CD8-positive, alpha-beta memory T cell (primary cell): ENCODE measurements at places on chromosomes 16 and 17. TPM values are rescaled to one million over a fixed set of nuclear protein-coding genes. Genes with fewer than 3 reads are reported as not detected.

Gene DOC2A
- 0.13 TPM for total RNA-seq

GRCh38 chr16:14569213-14569612, 60.8 kb downstream of the PARN start:
- H3K27me3 ChIP-seq, result no peaks in the 10 kb centered on the region
- no peaks in the 10 kb centered on the region for H3K36me3 ChIP-seq
- no peaks in the 10 kb centered on the region for H3K4me1 ChIP-seq
- no peak for DNase-seq
- no peak overlapping the region for H3K4me3 ChIP-seq
- H3K27ac ChIP-seq, result no peak overlapping the region

Gene HOXB2
- 16.7 TPM for total RNA-seq

- H3K4me1 ChIP-seq, result no peaks in the 10 kb centered on the region
- no peak for DNase-seq
- H3K27ac ChIP-seq, result no peak overlapping the region
- no peaks in the 10 kb centered on the region for H3K27me3 ChIP-seq
- H3K4me3 ChIP-seq, result no peak overlapping the region
Measured at GRCh38 chr16:8075271-8075670, 515.0 kb downstream of the TMEM114 start.

GRCh38 chr17:2398655-2399571, 1.9 kb downstream of the MNT start:
- H3K36me3 ChIP-seq, result no peaks in the 10 kb centered on the region
- peaks cover 53% of the 10 kb centered on the region for H3K4me1 ChIP-seq
- peak overlapping the region; percentile 96 for H3K4me3 ChIP-seq
- no peaks in the 10 kb centered on the region for H3K27me3 ChIP-seq
- H3K27ac ChIP-seq, result peak overlapping the region; percentile 96

DNA sequence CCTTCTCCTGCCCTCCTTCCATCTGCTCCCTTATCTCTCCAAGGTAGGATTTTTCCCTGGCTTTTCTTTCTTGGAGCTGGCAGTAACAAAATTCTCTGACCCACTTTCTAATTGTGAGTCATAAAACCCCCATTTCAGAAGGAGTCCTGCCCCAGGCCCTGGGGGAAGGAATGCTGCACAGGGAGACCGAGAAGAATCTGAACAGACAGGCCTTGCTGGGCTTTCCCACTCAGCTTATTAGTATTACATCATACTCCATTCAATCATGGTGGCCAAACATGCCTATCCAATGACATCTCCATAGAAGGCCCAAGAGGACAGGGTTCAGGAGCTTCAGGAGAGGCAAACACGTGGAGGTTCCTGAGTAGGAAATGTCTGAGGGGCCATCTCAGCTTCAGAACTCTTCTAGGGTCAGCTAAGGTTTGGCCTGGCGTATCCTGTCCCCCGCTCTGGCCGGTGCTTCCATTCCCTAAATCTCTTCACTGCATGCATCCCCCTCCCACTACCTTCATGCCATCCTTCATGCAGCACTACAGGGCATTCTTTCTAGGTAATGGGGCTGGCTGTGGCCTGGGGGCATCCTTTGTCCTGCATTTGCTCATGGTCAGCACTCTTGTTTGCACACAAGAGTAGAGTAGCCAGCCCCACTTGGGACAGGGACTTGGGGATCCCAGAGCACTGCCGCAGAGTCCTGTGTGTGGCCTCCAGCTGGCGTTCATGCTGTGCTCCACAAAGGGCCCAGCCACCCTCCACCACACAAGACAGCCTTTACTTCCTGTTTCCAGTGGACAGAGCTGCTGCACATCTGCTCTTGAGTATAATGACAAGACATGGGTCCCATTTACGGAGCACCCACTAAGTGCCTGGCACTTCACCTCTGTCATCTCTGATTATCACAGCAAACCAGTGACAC, 8.2 kb downstream of the SLC6A2 start:
- no peak for DNase-seq
- H3K4me1 ChIP-seq, result no peaks in the 10 kb centered on the region
- H3K36me3 ChIP-seq, result no peaks in the 10 kb centered on the region
- H3K27me3 ChIP-seq, result no peaks in the 10 kb centered on the region
- no peak overlapping the region for H3K27ac ChIP-seq
- no peak overlapping the region for H3K4me3 ChIP-seq

Gene MEIOB
- total RNA-seq, result not detected

DNA sequence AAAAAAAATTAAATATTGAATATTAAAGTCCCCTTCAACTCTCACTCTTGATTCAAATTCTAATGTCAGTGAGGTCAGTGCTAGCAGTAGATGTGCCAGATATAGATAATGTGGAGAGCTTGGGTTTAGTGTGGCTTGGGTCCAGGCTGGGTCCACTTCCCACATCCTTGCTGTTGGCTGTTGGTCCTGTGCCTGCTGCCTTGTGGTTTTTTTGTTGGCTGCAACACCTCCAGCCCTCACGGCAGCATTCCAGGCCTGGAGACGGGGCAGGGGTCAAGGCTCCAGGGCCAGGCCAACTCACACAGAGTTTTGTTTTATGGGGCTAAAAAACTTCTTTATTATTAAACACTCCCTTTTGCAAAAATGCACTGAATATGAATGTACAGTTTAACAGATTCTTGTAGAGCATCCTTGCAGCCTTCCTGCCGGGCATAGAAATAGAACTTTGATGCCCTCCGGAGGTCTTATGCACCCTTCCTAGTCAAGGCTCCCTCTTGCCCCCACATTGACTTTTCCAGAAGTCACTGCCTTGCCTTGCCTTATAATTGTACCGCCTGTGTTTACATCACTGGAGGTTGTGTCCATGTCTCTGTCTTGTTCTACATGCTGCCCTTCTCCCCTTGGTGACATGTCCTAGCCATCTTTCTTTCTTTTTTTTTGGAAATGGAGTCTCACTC, 25.5 kb upstream of the MYO15B start:
- no peak overlapping the region for H3K4me3 ChIP-seq
- H3K4me1 ChIP-seq, result no peaks in the 10 kb centered on the region
- H3K36me3 ChIP-seq, result peaks cover 6% of the 10 kb centered on the region
- DNase-seq, result no peak
- H3K27me3 ChIP-seq, result no peaks in the 10 kb centered on the region

Gene AANAT
- total RNA-seq, result not detected

GRCh38 chr16:17467923-17468540, 2.7 kb downstream of the XYLT1 start:
- H3K27me3 ChIP-seq, result no peaks in the 10 kb centered on the region
- H3K4me3 ChIP-seq, result no peak overlapping the region
- H3K4me1 ChIP-seq, result peaks cover 26% of the 10 kb centered on the region
- DNase-seq, result no peak
- H3K27ac ChIP-seq, result no peak overlapping the region

GRCh38 chr17:71970312-71970711, 150.5 kb upstream of the SOX9 start:
- H3K4me1 ChIP-seq, result no peaks in the 10 kb centered on the region
- no peak overlapping the region for H3K27ac ChIP-seq
- no peaks in the 10 kb centered on the region for H3K27me3 ChIP-seq
- H3K36me3 ChIP-seq, result no peaks in the 10 kb centered on the region

GRCh38 chr17:4533523-4534504, 21.4 kb downstream of the MYBBP1A start:
- no peak overlapping the region for H3K4me3 ChIP-seq
- H3K27me3 ChIP-seq, result no peaks in the 10 kb centered on the region
- H3K27ac ChIP-seq, result no peak overlapping the region
- H3K4me1 ChIP-seq, result no peaks in the 10 kb centered on the region
- no peak for DNase-seq

Gene MT2A
- total RNA-seq, result 285 TPM
